ENCODE measurements at places on chromosomes 7 and 10. TPM values are rescaled to one million over a fixed set of nuclear protein-coding genes. Genes with fewer than 3 reads are reported as not detected.

The SVIL gene
- total RNA-seq = 29.8 TPM

The NPY4R gene
- not detected for total RNA-seq

The MOGAT3 gene
- not detected for total RNA-seq

The CALY gene
- total RNA-seq = not detected

The EBLN1 gene
- total RNA-seq = not detected
